ENCODE measurements at places on chromosomes 7 and 10. TPM values are rescaled to one million over a fixed set of nuclear protein-coding genes. Genes with fewer than 3 reads are reported as not detected.

DNA sequence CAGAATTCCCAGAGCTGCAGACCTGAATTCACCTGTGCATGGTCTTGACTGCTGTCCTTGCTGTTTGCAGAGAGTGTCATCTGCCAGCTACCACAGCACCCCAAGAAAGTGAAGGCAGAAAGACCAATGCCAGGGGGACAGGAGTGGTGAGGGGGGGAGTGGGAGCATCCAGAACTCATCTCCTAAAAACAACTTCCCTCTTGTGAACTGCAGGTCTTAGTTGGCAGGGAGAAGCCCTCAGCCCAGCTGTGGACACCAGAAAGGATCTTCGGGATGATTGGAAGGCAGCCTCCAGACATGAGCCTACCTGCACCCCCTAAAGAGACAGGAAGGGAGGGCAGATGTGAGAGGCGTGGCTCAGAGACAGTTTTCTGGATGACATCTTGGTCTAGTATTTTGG, 615.8 kb upstream of the MGMT start:
- no peaks in the 10 kb centered on the region for H3K36me3 ChIP-seq
- no peaks in the 10 kb centered on the region for H3K27me3 ChIP-seq
- no peak for DNase-seq
- no peak overlapping the region for H3K4me3 ChIP-seq
- no peak overlapping the region for H3K27ac ChIP-seq
- H3K4me1 ChIP-seq = no peaks in the 10 kb centered on the region

SORCS1 gene
- total RNA-seq = not detected

UCMA gene
- not detected for total RNA-seq

GRCh38 chr10:35465673-35466072, 129.4 kb downstream of the CCNY start:
- no peaks in the 10 kb centered on the region for H3K36me3 ChIP-seq
- no peak overlapping the region for H3K27ac ChIP-seq
- peaks cover 15% of the 10 kb centered on the region for H3K4me1 ChIP-seq

- H3K27me3 ChIP-seq = no peaks in the 10 kb centered on the region
- no peak for DNase-seq
- no peaks in the 10 kb centered on the region for H3K4me1 ChIP-seq
Measured at GRCh38 chr10:124993736-124994451, 52.0 kb downstream of the ZRANB1 start.

DNA sequence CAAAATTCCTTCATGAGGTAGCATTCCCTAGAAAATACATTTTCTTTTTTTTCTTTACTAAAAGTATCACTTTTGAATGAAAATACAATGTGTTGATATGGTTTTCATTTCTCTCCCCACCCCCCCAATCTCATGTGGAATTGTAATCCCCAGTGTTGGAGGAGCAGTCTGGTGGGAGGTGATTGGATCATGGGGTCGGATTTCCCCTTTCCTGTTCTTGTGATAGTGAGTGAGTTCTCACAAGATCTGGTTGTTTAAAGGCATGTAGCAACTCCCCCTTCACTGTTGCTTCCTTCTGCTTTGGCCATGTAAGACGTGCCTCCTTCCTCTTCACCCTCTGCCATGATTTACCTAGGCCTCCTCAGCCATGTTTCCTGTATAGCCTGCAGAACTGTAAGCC, 790.3 kb upstream of the KCND2 start:
- no peak overlapping the region for H3K27ac ChIP-seq
- H3K27me3 ChIP-seq = no peaks in the 10 kb centered on the region
- no peak overlapping the region for H3K4me3 ChIP-seq
- no peaks in the 10 kb centered on the region for H3K36me3 ChIP-seq
- DNase-seq = no peak
- H3K4me1 ChIP-seq = no peaks in the 10 kb centered on the region

DNA sequence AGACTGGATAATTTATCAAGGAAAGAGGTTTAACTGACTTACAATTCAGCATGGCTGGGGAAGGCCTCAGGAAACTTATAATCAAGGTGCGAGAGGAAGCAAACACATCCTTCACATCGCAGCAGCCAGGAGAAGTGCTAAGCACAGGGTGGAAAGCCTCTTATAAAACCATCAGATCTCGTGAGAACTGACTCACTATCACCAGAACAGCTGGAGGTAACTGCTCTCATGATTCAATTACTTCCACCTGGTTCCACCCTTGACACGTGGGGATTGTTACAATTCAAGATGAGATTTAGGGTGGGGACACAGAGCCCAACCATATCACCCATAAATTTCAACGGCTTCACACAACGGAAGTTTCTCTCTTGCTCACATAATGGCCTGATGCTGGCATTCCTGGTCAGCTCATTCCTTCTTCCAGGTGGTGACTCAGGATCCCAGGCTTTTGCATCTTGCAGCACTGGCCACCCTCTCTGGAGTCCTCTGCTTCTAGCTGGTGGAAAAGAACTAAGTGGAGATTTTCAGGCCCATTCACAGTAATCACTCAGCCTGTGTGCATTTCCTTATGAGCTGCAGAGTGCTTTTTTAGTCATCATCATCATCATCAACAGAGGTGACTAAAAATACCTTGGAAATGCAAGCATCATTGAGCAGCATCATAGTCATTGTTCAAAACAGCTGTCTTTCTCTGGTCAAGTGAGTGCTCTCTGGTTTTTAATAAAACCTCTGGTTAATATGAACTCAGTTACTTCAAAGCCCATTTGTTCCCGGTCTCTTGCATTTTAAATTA, 308.1 kb downstream of the SFMBT2 start:
- H3K27me3 ChIP-seq = no peaks in the 10 kb centered on the region
- H3K4me3 ChIP-seq = no peak overlapping the region
- no peak overlapping the region for H3K27ac ChIP-seq
- no peaks in the 10 kb centered on the region for H3K36me3 ChIP-seq

GRCh38 chr10:15222511-15222910, 54.0 kb upstream of the NMT2 start:
- H3K27me3 ChIP-seq = no peaks in the 10 kb centered on the region
- no peak overlapping the region for H3K27ac ChIP-seq
- H3K4me1 ChIP-seq = no peaks in the 10 kb centered on the region
- no peaks in the 10 kb centered on the region for H3K36me3 ChIP-seq
- no peak for DNase-seq

GRCh38 chr7:27960415-27960814, 220.2 kb downstream of the JAZF1 start:
- no peaks in the 10 kb centered on the region for H3K27me3 ChIP-seq
- H3K4me3 ChIP-seq = no peak overlapping the region
- no peaks in the 10 kb centered on the region for H3K36me3 ChIP-seq
- DNase-seq = no peak

CYP2C8 gene
- total RNA-seq = 0.49 TPM

DNA sequence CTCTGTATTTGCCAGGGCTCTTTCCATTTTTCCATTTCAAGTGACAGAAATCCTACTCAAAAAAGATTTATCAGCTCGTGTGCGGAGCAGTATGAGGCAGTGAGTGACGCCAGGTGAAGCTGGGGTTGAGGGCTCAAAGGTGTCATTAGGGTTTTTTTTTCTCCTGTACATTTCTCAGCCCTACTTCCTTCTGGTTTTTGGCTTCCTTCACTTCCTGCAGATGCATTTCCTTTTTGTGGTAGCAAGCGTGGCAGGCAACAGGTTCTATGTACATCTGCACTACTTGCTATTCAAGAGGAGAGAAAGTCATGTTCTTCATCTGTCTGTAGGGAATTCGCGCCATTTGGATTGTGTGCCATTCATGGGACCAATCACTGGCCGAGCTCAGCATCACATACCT, 52.8 kb upstream of the AOAH start:
- no peak for DNase-seq
- H3K27ac ChIP-seq = peak overlapping the region; percentile 91
- H3K27me3 ChIP-seq = no peaks in the 10 kb centered on the region
- H3K4me3 ChIP-seq = peak overlapping the region; percentile 21
- no peaks in the 10 kb centered on the region for H3K36me3 ChIP-seq
- H3K4me1 ChIP-seq = peaks cover 53% of the 10 kb centered on the region

- H3K27ac ChIP-seq = no peak overlapping the region
- DNase-seq = no peak
- H3K27me3 ChIP-seq = no peaks in the 10 kb centered on the region
- no peaks in the 10 kb centered on the region for H3K36me3 ChIP-seq
Measured at GRCh38 chr10:52853704-52854103, 81.1 kb upstream of the MBL2 start.

GRCh38 chr10:11557513-11557912, 53.9 kb downstream of the USP6NL start:
- no peaks in the 10 kb centered on the region for H3K27me3 ChIP-seq
- peaks cover 3% of the 10 kb centered on the region for H3K4me1 ChIP-seq
- DNase-seq = no peak
- H3K27ac ChIP-seq = no peak overlapping the region
- H3K4me3 ChIP-seq = no peak overlapping the region

- H3K36me3 ChIP-seq = no peaks in the 10 kb centered on the region
- H3K27ac ChIP-seq = no peak overlapping the region
- no peak for DNase-seq
- no peak overlapping the region for H3K4me3 ChIP-seq
Measured at GRCh38 chr10:71598621-71599055, 120.9 kb downstream of the C10orf105 start.

GIMAP4 gene
- 215 TPM for total RNA-seq

FAM20C gene
- 8.6 TPM for total RNA-seq

- H3K4me1 ChIP-seq = peaks cover 46% of the 10 kb centered on the region
- no peaks in the 10 kb centered on the region for H3K36me3 ChIP-seq
- H3K4me3 ChIP-seq = no peak overlapping the region
- peaks cover 67% of the 10 kb centered on the region for H3K27me3 ChIP-seq
- DNase-seq = no peak
Measured at GRCh38 chr10:101228153-101228965, 904 bp downstream of the LBX1 start.

CNPY1 gene
- total RNA-seq = not detected

DNA sequence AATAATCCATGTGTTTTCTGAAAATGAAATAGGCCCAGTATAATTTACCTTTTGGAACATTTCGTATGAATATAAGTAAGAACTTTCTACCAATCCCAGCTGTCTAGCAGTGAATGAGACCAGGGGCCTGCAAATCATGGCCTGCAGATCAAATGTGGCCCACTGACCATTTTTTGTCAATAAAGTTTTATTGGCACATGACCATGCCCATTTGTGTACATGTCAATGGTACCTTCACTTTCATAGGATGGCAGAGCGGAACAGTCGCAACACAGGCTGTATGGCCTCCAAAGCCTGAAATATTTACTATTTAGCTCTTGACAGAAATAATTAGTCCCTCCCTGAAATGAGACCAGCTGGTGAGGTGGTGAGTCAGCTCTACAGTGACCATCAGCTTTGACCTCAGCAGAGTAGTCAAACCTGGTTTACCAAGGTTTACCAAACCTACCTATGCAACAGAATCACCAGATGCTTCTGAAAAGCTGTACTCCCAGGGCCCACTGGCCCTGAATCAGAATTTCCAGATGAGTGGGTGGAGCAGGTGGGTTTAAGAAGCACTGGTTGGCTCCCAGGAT, 13.8 kb upstream of the C10orf90 start:
- DNase-seq = no peak
- no peak overlapping the region for H3K27ac ChIP-seq
- no peaks in the 10 kb centered on the region for H3K4me1 ChIP-seq
- H3K27me3 ChIP-seq = no peaks in the 10 kb centered on the region
- H3K4me3 ChIP-seq = no peak overlapping the region

DNA sequence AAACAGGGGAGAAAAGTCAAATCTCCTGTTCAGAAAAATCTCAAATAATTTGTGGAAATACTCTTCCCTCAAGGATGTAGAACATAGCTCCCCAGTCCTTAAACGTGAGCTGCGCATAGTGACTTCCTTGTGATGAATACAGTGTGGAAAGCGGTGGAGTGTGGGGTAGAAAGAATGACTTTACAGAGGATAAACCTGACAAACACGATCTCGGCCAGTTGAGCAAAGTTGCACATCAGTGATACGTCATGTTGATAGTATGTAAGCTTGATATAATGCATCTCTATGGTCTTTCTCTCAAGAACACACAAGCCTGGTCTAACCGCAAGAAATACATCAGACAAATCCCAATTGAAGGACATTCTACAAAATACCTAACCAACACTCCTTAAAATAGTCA, 32.0 kb upstream of the ZCCHC24 start:
- no peaks in the 10 kb centered on the region for H3K4me1 ChIP-seq
- no peak overlapping the region for H3K27ac ChIP-seq
- DNase-seq = no peak

DNA sequence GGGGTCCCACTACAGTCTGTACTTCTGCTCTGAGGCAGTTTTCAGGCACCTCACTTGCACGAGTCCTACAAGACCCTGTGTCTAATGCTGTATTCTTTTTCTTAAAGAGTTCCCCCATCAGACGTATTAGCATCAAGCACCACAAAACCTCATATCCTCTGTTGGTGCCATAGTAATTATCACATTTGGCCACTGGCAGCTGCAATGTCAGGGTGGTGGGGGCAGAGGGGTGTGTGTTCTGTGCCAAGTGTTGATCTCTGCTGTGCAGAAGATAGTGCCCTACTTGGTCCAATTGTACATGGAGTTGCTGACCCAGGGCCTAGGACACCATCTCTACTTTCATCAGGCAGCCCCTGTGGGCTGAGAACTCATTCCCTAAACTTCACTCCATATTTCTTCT, 20.0 kb upstream of the JAZF1 start:
- H3K4me3 ChIP-seq = no peak overlapping the region
- no peaks in the 10 kb centered on the region for H3K36me3 ChIP-seq
- no peaks in the 10 kb centered on the region for H3K27me3 ChIP-seq
- DNase-seq = peak; percentile 47
- H3K4me1 ChIP-seq = peaks cover 54% of the 10 kb centered on the region

GRCh38 chr7:50957431-50957830, 174.7 kb upstream of the GRB10 start:
- no peaks in the 10 kb centered on the region for H3K4me1 ChIP-seq
- no peak for DNase-seq
- no peak overlapping the region for H3K27ac ChIP-seq
- no peak overlapping the region for H3K4me3 ChIP-seq

SRI gene
- 67.9 TPM for total RNA-seq

DNA sequence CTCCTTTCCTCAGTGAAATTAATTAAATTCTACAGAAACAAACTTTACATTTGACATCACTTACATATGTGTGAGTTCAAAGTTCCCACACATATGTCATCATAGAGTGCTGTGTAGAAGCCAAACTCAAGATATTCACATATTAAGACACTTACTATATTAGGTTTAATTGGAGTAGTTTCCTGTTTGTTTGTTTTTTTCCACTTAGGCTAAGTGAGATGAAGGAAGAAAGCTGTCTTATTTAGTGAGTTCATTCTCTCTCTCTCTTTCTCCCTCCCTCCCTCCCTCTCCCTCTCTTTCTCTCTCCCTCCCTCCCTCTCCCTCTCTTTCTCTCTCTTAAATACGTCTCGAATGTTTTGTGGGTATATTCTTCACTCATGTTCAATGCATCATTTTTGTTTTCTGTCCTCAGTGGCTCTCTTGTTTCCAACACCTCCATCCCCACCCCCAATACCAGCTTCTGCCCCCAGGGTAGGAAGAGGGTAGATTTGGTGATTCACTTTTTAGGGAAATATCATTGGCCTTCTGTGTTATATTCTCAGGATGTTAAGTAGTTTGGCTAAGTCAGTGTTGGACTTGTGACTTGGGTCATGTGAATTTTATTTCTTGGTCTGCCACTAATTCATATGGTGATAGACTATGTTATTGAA, 262.0 kb downstream of the FRMD4A start:
- H3K36me3 ChIP-seq = no peaks in the 10 kb centered on the region
- H3K4me1 ChIP-seq = no peaks in the 10 kb centered on the region
- H3K27ac ChIP-seq = no peak overlapping the region
- no peak overlapping the region for H3K4me3 ChIP-seq
- no peaks in the 10 kb centered on the region for H3K27me3 ChIP-seq
